ENCODE measurements at places on chromosomes 4 and X.
A peak's percentile ranks its signal among the peaks of the same experiment; 100 is the strongest.

- DNase-seq = no peak
Observed at GRCh38 chr4:132565542-132565941, 583.6 kb upstream of the PCDH10 start.

- DNase-seq = no peak
Observed at GRCh38 chr4:114193624-114194399, 214.4 kb upstream of the ARSJ start.

DNA sequence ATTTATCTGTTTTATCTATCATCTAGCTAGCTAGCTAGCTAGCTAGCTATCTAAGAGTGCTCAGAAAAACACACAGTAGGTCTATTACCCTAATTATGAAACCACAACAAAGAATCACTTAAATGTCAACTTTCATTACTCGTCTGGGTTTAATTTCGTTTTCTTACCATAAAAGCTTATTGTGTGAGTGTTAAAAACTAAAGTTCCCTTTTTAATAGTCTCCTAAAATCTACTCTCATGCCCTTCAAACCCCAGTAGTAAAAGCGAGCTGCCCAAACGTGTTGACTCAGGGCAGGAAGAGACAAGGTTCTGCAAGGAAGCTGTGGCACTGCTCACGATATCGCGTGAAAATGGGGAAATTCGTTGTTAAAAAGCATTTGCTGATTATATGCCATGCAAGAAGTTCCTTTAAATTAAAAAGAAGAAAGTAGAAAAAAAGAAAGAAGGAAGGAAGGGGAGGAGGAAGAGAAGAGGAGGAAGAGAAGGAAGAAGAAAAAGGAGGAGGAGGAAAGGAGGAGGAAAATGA, 595 bp downstream of the MBNL3 start:
- peak; percentile 42 for DNase-seq

- no peak for DNase-seq
Observed at GRCh38 chrX:120462370-120462769, 6.7 kb downstream of the LAMP2 start.

- no peak for DNase-seq
Observed at GRCh38 chr4:154126276-154126675, 337.4 kb upstream of the SFRP2 start.

GRCh38 chr4:13525606-13526281, 18.6 kb downstream of the NKX3-2 start:
- DNase-seq = no peak

- no peak for DNase-seq
Observed at GRCh38 chr4:123255971-123256370, 140.6 kb upstream of the SPRY1 start.

DNA sequence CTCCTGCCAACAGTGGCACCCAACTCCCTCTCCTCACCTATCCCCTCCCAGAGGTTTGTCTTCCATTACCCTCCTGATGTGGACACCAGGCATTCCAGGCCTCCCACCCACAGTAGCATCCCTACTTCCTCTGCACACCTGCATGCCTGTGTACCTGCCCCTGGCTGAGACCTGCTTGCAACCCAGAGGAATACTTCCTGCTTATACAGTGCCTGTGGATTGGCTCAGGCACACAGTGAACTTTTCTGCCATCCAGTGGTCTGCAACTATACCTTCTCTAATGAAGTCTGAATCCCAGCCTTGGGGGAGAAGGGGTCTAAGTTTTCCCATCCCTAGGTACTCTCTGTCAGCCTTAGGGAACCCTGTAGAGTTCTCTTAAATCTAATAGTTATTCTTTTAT, 169.9 kb downstream of the IQCM start:
- DNase-seq = no peak

- DNase-seq = no peak
Observed at GRCh38 chr4:123479944-123480343, 83.3 kb downstream of the SPRY1 start.

DNA sequence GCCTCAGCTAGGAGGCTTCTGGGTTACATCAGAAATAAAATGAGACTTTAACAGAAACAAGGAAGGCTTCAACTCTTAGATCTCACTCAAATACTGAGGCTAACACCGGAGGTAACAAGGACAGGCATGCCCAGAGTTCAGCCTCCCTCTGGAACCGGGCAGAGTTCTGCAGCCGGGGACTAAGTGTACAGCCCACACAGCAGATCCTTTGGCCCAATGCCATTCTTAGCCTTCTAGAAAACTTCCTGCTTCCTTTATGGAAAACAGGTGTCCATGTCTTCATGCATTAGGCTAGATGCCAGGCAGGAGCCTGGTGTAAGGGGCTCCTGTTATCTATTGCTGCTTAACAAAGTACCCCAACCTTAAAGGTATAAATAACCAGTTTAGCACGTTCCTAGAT, 369.7 kb downstream of the BCOR start:
- no peak for DNase-seq

- DNase-seq = no peak
Observed at GRCh38 chr4:184785813-184786212, 40.0 kb downstream of the ACSL1 start.

- DNase-seq = no peak
Observed at GRCh38 chrX:112941209-112941837, 100.7 kb upstream of the AMOT start.

- no peak for DNase-seq
Observed at GRCh38 chrX:83022020-83022419, 486.1 kb upstream of the POU3F4 start.

DNA sequence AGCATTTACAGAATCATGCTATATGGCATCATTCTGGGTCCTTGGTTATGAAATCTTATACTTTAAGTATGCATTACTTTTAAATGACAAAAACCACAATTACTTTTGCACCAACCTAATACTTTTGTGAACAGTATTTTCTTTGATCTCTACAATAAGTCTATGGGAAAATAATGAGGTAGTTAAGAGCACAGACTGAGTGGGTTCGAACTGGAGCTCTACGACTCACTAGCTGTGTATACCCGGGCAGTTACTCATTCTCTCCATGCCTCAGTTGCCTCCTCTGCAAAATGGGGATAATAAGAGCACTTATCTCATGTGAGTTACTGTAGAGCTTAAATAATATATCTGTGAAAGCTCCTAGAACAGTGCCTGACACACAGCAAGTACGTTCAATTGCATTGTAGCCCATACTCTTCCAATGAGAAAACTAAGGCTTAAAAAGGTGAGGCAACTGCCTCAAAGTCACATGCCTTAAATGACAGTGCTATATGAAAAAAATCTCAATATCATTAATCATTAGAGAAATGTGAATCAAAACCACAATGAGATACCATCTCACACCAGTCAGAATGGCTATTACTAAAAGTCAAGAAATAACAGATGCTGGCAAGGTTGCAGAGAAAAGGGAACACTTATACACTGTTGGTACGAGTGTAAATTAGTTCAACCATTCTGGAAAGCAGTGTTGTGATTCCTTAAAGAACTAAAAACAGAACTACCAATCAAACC, 151.5 kb downstream of the CHIC2 start:
- DNase-seq = no peak

- DNase-seq = peak; percentile 36
Observed at GRCh38 chrX:22952010-22952409, 47.8 kb upstream of the DDX53 start.

DNA sequence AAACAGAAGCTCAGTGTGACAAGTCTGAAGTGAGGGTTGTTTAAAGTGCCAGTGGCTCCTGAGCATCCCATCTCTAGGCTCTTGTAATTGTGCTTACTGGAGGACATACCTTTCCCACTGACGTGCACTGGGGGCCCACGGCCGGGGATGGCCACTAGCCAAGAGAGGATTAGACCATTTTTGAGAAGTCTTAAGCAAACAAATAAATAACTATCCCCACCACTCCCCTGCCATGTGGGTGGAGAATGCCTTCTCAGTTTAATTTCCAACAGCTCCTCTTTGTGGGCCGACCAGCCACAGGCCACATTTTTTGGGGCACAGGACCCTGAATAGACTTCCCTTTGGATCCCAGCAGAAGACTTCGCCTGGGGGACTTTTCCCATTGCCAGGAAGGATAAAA, 125.0 kb upstream of the MSX1 start:
- DNase-seq = no peak

DNA sequence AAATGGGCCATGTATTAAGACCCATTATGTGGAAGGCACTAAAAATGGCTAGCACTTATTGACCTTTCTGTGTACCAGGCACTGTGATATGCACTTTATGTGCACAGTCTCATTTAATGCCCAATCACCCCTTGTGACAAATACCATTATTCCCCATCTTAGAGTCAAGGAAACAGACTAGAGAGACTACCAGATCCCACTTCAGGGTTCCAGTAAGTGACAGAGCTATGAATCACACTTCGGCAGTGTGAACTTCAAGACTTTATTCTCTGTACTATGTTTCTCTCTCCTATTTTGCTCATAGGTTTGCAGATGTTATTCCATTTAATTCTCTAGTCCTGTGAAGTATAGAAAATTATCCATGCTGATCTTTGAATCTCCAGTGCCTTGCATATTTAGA, 107.0 kb downstream of the NFKB1 start:
- DNase-seq = no peak

DNA sequence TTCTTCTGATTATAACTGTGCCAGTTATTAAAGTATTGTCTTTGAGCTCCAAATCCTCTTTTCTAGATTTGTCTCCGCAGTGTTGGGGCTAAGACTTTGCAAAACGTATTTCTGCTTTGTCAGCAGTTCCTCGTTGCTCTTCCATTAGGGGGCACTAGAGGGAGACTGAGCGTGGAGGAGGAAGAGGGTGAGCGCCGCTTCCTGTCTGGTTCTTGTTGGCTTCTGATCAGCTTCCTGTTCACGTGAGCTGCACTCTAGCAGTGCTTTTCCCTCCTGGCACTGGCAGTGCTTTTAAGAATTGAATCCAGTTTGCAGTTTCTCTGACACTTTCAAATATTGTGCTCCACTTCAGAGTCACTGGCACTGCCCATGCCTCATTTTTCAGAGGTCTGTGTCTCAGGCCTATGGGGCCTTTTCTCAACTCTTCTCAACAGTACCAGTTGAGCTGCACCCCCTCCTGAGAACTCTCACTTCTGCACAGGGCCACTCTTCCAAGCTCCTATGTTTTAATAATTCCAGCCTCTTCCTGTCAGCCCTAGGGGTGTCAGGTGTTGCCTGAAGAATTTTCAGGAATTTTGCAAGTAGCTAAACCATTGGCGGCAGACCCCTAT, 54.4 kb upstream of the LCORL start:
- DNase-seq = peak; percentile 11

- no peak for DNase-seq
Observed at GRCh38 chrX:20254712-20255299, 11.9 kb downstream of the RPS6KA3 start.

- no peak for DNase-seq
Observed at GRCh38 chr4:53128706-53129357, 237.0 kb downstream of the SCFD2 start.

- no peak for DNase-seq
Observed at GRCh38 chr4:39548425-39549067, 21.3 kb upstream of the UGDH start.

DNA sequence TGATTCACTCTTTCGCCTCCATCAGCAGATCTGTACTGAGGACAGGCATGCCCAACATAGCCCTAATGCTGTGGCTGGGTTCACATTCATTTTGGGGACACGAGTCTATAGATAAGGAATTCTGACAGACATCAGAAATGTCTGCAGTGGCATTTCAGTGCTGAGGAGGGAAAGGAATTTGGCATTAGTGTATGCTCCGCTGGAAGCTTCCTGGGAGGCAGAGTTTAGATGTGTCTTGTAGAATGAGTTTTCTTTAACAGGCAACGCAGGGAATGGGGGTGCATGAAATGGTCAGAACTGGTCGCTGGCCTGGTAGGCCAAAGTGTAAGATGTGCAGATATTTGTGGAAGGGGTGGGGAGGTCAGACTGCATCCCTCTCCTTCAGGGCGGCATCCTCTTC, 43.5 kb upstream of the ZNF518B start:
- DNase-seq = no peak

DNA sequence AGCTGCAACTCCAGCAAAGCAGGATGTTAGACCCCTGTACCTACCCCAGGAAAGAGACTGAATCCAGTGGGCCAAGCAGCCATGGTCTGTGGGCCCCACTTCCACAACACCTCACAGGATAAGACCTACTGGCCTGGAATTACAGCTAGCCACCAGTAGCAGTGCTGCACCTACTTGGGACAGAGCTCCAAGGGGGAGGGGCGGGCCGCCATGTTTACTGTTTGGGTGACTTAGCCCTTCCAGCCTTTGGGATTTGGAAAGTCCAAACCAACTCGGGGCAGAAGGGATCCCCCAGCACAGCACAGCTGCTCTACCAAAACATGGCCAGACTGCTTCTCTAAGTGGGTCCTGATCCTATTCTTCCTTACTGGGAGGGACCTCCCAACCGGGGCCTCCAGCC, 9.1 kb upstream of the TMSB15B start:
- DNase-seq = no peak

- DNase-seq = no peak
Observed at GRCh38 chr4:188232428-188232827, 93.2 kb downstream of the TRIML1 start.

Measured in Daoy (cell line).